ENCODE measurements at places on chromosomes 16 and 17. TPM values are rescaled to one million over a fixed set of nuclear protein-coding genes. Genes with fewer than 3 reads are reported as not detected.

GRCh38 chr16:78490847-78491246, 391.4 kb downstream of the WWOX start:
- DNase-seq, result no peak

DNA sequence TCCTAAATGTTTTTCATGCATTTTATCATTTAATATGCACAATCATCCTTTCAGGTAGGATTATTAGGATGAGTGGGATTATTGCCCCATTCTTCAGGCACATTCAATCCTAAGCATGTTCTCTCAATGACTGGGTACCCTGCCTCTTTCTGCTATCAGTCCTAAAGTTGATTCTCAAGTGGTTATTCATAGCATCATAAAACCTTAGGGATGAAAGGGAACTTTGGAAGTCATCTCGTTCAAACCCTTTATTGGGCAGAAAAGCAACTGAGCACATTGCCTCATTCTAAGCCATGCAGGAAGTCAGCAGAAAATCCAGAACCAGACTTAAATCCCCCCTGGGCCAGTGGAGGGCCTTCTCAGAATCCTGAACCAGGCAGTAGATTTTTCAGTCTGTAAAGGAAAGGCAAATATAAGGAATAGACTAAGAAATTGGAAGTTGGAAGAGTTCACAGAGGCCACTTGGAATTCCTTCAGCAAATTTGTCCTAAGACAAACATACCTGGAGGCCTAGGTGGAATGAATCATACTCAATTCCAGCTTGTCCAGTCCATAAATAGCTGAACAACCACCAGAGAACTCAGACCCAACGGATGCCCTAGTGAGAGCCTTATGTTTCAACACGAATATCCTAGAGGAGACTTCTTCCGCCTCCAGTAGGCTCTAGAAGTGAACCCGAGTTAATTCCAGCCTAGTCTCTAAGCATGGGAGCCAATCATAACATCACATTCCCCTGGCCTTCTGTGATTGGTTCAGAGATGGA, 62.7 kb downstream of the IRX6 start:
- no peak for DNase-seq

- DNase-seq, result no peak
Observed at GRCh38 chr16:57773019-57773418, 29.3 kb downstream of the KIFC3 start.

DNA sequence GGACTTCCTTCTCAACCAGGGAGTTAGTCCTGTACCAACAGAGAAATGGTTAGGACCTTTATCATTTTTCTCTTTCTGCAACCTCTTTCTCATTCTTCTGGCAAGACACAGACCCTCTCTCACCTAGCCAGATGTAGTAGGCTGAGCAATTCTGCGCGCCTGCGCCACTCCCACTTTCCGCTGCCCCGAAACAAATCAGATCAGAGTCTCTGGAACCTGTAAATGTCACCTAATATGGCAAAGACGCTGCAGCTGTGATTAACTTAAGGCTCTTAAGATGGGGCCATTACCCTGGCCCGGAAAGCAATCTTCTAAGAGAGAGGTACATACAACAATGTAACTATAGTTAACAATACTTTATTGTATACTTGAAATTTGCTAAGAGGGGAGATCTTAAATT, 94.3 kb upstream of the ASIC2 start:
- DNase-seq, result no peak

DNA sequence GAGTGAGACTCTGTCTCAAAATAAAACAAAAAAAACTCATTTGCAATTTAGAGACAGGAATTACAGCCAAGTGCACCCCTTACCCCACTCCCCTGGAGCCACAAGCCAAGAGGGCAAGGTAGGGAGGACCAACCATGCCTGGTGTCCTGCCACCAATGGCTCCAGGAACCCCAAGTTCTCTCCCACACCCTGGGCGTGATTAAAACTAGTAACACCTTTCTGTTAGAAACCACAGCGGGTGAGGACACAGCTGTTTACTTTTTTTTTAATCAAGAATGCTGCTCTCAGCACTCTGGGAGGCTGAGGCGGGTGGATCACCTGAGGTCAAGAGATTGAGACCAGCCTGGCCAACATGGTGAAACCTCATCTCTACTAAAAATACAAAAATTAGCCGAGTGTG, 38.1 kb downstream of the ANKRD11 start:
- DNase-seq, result no peak

DNA sequence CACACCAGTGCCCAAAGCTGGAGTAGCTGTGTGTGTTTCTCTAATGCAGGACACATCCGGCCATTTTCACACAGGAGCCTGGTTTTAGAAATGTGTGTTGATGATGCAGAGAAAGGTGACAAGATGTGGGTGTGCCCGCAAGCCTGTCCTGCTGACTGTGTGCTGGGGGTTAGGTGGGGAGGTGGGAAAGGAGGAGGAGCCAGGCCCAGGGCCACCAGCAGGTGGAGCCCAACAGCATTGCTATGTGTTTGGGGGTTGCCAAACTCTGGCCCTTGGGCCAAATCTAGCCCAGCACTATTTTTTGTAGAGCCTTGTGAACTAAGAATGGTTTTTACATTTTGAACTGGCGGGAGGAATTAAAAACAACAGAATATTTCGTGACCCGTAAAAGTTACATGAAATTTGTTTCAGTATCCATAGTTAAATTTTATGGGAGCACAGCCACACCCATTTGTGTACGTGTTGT, 61.7 kb upstream of the LGALS9 start:
- no peak for DNase-seq

GRCh38 chr16:54277845-54278703, 8.5 kb downstream of the IRX3 start:
- peak; percentile 60 for DNase-seq

DNA sequence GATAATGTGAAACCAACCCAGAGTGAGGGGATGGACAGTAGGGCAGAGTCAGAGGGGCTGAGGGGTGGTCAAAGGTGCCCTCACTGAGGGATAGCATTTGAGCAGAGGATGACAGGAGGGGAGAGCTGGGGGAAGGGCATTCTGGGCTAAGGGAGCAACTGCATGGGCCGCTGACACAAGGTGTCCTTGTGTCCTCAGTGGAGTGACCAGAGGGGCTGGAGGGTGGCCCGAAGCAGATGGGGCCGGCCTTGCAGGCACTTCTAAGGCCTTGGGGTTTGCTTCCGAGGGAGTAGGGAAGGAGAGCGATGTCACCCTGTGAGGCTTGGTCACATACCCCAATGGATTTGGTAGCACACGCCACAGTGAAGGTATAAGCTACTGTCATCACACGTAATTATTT, 10.0 kb downstream of the NUBP1 start:
- DNase-seq, result no peak

DNA sequence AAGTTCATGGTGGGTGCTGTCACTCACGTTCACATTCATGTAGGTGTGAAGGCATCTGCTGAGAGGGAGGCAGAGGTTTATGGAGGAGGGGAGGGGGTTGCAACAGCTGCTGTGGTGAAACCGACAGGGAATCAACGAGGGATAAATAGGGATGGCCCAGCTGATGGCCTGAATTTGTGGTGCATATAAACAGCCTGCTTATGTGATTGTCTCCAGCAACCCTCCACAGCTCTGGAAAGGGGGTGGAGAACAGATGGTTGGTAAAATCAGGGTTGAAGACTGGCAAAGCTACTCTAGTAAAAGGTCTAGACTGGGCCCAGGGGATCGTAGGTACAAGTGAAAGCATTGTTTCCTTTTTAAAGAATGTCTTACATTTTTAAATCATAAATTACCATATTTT, 53.7 kb downstream of the IQCK start:
- DNase-seq, result no peak

DNA sequence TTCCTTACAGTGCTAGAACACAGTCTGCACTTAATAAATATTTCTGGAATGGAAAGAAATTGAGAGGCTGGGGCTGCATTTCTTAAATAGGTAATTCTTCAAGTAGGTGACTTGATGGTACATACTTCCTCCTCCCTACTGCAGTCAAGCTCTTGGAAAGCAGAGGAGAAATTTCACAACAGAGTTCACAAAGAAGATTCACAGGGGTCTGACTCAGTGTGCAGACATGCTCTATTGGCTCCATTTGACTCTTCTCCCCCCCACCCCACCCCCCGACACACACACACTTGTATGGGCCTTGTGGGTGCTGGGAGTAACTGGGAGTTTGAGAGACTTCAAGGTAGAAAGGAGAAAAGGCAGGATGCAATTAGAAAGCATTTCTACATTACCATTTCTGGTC, 6.2 kb upstream of the MYOCD start:
- no peak for DNase-seq

DNA sequence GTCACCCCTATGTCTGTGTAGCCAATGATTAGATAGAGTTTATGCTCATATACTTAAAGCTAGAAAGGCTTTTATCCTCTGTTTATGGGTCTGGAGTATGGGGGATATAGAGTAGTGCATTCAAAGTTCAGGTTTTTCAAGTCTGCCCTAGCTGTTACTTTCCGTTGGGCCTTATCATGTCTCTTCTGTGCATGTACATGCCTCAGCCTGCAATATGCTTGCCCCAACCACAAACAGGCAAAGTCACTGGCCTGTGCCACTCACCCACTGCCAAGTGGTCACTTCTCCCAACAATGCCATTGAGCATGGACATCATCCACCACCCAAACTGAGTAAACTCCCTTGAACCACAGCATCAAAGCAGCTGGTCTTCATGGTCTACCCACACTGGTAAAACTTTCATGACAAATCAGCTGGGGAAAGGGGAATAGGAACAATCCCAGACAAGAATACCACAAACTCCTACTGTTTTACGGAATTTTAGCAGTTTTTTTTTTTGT, 70.3 kb upstream of the C17orf78 start:
- no peak for DNase-seq

GRCh38 chr16:66551788-66552285, 539 bp upstream of the CKLF start:
- no peak for DNase-seq

DNA sequence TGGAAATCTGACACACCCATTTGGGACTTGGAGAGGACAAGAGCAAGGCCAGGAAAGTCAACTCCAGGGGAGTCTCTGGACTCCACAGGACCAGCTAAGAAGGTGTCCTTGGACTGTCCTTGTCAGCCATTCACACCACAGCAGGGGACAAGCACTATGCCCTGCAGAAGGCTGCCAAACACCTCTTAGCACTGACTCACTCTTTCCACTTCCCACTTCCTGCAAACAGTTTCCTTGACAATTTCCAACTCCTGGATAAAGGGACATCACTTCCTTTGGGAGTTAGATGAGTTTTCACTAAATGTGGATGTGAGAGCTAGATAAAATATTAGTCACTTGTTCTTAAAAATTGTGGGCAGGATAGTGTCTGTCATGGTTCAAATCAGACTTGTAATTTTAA, 37.8 kb upstream of the BCAR1 start:
- DNase-seq, result no peak

- DNase-seq, result no peak
Observed at GRCh38 chr17:66988069-66988798, 23.7 kb downstream of the CACNG4 start.

GRCh38 chr16:86088287-86088686, 189.3 kb downstream of the IRF8 start:
- DNase-seq, result no peak

GRCh38 chr16:50585331-50585776, 37.2 kb downstream of the NKD1 start:
- DNase-seq, result no peak

- no peak for DNase-seq
Observed at GRCh38 chr17:27920569-27920968, 27.4 kb upstream of the LYRM9 start.

KRT26 gene
- total RNA-seq, result not detected

CCL8 gene
- total RNA-seq, result not detected

UBALD1 gene
- 22.1 TPM for total RNA-seq

KRT31 gene
- total RNA-seq, result not detected

TRPV3 gene
- not detected for total RNA-seq

ANKS4B gene
- total RNA-seq, result not detected

KIF18B gene
- total RNA-seq, result 1.8 TPM

UTS2R gene
- not detected for total RNA-seq

GUCY2D gene
- total RNA-seq, result not detected

SEPTIN1 gene
- total RNA-seq, result 3.0 TPM

TVP23A gene
- total RNA-seq, result 0.27 TPM

VMO1 gene
- total RNA-seq, result not detected
